Caco-2 (cell line): ENCODE measurements at places on chromosomes 4 and X.

- peak; percentile 49 for DNase-seq
Observed at GRCh38 chrX:153723351-153724251, 586 bp downstream of the BCAP31 start.

- no peak for DNase-seq
Observed at GRCh38 chr4:138190452-138190858, 51.7 kb downstream of the SLC7A11 start.

GRCh38 chrX:148035380-148035779, 54.2 kb downstream of the FMR1NB start:
- DNase-seq: no peak

GRCh38 chrX:54292755-54293154, 65.1 kb downstream of the WNK3 start:
- no peak for DNase-seq

GRCh38 chr4:37967736-37968135, 7.5 kb downstream of the PTTG2 start:
- DNase-seq: no peak

DNA sequence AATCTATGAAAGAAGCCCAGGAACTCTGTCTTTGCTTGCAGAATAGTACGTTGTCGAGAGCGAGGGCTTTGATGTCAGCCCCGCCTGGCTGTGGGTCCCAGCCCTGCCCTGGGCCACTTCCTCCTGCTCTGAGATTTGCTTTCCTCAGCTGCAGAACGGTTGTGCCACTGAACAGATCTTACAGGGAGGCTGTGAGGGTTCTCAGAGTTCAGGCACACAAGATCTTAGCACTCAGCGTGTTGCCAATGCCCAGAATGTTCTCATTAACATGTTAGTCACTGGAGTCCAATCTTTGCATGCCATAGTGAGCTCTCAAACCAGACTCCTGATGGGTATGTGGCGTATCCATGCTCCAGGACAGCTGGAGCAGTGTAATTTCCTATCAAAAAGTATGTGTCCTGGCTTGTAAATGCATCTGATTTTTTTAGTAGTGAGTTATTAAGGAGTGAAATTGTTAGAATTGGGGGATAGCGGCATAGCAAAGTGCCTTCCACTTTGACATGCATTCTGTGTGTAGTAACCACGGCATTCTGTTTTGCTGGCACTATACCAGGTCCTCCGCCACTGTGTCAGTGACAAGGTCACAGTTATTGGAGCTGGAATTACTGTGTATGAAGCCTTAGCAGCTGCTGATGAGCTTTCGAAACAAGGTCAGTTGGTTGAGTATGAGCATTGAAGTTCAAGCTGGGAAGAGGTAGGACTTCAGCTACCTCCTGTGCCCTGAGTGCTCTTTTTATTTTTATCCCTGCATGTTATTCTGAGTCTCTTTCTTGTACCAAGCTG, 31.6 kb downstream of the TKTL1 start:
- DNase-seq: no peak
